ENCODE measurements at places on chromosomes 16 and 17. TPM values are rescaled to one million over a fixed set of nuclear protein-coding genes. Genes with fewer than 3 reads are reported as not detected.

TBC1D3I gene
- not detected for total RNA-seq

MYL4 gene
- total RNA-seq: 0.80 TPM

AURKB gene
- 3.9 TPM for total RNA-seq

SLC52A1 gene
- not detected for total RNA-seq

MPO gene
- not detected for total RNA-seq

SP6 gene
- 0.11 TPM for total RNA-seq

KRTAP4-4 gene
- not detected for total RNA-seq

ABCC12 gene
- not detected for total RNA-seq

CD79B gene
- 0.98 TPM for total RNA-seq

CSH2 gene
- total RNA-seq: not detected

NFATC2IP gene
- 14.3 TPM for total RNA-seq

KRTAP4-5 gene
- total RNA-seq: not detected

RAB37 gene
- 14.4 TPM for total RNA-seq

MMP25 gene
- 1.4 TPM for total RNA-seq

MYH11 gene
- 3.6 TPM for total RNA-seq

GJD3 gene
- 0.32 TPM for total RNA-seq

ARHGAP44 gene
- total RNA-seq: 0.53 TPM

UTS2R gene
- total RNA-seq: not detected

SERPINF2 gene
- total RNA-seq: 1,040 TPM

TNFRSF17 gene
- not detected for total RNA-seq

CDH11 gene
- total RNA-seq: 6.6 TPM

CDYL2 gene
- 6.5 TPM for total RNA-seq

GPR139 gene
- not detected for total RNA-seq

IRX5 gene
- total RNA-seq: not detected

CA7 gene
- not detected for total RNA-seq

GPR142 gene
- not detected for total RNA-seq

PMP22 gene
- 6.2 TPM for total RNA-seq

CDK5R1 gene
- total RNA-seq: 0.43 TPM

OTOA gene
- 0.25 TPM for total RNA-seq

ARL5C gene
- total RNA-seq: not detected

MT3 gene
- total RNA-seq: not detected

CCDC200 gene
- not detected for total RNA-seq

CMTR2 gene
- 15.9 TPM for total RNA-seq

CETP gene
- total RNA-seq: 5.4 TPM

GUCY2D gene
- not detected for total RNA-seq

TP53TG3D gene
- total RNA-seq: not detected

DNASE1L2 gene
- not detected for total RNA-seq

HEATR9 gene
- total RNA-seq: not detected

C16orf89 gene
- total RNA-seq: not detected

CES5A gene
- total RNA-seq: 3.1 TPM

HOXB5 gene
- total RNA-seq: 0.12 TPM

GNG13 gene
- not detected for total RNA-seq

KCNJ18 gene
- not detected for total RNA-seq
